NCI-H2029 (cell line): ENCODE measurements at places on chromosomes 7 and 10.
A peak's percentile ranks its signal among the peaks of the same experiment; 100 is the strongest.

GRCh38 chr7:49243521-49243920, 319.2 kb downstream of the CDC14C start:
- DNase-seq: no peak

- DNase-seq: no peak
Observed at GRCh38 chr7:154750353-154750801, 252.5 kb downstream of the PAXIP1 start.

DNA sequence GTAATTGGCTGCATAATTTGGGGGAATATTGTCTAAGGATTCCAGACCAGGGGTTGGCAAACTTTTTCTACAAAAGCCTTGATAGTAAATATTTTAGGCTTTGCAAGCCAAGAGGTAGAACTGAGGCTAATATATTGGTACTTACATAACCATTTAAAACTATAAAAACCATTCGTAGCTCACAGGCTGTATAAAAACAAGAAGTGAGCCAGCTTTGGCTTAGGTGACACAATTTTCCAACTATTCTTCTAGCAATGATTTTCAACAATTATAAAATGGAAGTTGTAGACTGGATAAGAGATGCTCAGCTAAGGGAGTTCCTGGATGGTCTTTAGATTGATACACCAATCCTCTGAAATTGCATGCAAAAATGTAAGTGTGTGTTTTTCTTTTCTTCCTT, 1.4 kb downstream of the GPR141 start:
- no peak for DNase-seq

DNA sequence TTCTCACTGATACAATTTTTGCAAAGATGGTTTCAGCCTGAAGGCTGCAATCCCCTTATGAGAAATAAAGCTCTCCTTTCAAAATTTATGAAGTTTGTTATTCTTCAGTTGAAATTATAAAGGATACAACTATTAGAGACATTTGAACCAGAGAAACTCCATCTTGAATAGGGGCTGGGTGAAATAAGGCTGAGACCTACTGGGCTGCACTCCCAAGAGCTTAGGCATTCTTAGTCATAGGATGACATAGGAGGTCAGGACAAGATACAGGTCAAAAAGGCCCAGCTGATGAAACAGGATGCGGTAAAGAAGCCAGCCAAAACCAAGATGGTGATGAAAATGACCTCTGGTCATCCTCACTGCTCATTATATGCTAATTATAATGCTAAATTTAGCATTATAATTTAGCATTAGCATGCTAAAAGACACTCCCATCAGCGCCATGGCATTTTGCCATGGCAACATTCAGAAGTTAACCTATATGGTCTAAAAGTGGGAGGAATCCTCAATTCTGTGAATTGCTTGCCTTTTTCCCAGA, 22.4 kb upstream of the IFIT1B start:
- no peak for DNase-seq

GRCh38 chr7:140230861-140231770, 54.3 kb upstream of the KDM7A start:
- DNase-seq: peak; percentile 85

- no peak for DNase-seq
Observed at GRCh38 chr10:89963451-89964102, 262.2 kb downstream of the KIF20B start.

DNA sequence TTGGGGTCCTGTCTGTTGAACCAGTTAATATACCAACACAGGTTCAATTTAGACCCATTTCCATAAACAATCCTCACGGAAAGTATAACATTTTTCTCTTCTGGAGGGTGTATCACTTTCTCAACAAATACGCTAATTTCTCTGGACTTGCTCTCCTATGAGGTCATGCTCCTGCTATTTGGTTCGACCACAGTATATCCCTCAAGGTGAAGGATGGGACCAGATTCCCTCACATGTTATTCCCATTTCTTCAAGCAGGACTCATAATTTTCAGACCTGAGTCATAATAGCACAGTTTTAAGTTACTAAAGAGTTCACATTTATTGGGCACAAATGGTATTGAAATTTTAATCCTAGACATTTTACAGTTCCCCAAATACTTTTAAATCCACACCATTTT, 57.2 kb downstream of the ADAM12 start:
- DNase-seq: no peak

DNA sequence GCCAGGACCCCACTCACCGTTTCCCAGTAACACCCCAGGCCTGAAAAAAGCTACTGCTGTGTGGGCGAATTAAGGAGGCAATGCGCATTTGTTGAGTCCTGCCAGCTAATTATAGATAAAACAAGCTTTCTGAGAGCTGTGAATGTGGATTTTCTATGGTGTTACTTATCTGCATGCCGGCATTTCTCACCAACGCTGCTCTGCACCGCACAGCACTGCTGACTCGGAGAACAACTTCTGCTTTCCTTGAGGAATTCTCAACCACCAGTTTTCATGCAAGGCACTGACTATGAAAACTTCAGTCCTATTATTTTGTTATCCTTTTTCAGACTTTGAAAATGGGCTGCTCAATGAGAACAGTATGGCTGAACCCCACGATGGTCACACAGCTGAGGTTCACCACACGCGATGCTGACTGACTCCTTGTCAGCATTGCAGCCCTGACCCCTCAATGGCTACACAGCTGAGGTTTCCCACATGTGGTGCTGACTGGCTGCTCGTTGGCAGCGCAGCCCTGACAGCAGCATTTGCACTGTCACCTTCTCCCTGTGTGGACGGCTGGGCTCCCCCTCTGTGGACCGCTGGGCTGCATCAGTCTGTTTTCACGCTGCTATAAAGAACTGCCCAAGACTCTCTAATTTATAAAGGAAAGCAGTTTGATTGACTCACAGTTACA, 190.6 kb downstream of the DIP2C start:
- DNase-seq: no peak

DNA sequence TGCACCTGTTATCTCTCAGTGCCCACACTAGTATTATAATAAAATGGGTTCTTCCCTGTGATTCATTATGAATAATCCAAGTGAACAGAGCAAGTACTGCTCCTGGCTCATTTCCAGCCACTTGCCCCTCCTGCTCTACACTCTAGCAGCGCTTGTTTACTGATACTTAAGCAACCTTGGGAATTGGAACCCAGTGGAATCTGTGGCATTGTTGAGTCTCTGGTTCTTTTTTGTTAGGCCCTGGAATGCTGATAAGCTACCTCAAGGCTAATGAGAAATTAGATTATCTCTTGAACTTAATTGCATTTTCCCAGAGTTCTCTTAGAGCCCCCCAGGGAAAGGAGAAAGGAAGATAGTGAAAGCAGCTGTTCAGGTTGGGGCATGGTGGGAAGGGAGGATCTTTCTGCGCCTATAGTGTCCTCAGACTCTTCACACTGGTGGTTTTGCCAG, 34.0 kb downstream of the PRKAR2B start:
- DNase-seq: peak; percentile 56

DNA sequence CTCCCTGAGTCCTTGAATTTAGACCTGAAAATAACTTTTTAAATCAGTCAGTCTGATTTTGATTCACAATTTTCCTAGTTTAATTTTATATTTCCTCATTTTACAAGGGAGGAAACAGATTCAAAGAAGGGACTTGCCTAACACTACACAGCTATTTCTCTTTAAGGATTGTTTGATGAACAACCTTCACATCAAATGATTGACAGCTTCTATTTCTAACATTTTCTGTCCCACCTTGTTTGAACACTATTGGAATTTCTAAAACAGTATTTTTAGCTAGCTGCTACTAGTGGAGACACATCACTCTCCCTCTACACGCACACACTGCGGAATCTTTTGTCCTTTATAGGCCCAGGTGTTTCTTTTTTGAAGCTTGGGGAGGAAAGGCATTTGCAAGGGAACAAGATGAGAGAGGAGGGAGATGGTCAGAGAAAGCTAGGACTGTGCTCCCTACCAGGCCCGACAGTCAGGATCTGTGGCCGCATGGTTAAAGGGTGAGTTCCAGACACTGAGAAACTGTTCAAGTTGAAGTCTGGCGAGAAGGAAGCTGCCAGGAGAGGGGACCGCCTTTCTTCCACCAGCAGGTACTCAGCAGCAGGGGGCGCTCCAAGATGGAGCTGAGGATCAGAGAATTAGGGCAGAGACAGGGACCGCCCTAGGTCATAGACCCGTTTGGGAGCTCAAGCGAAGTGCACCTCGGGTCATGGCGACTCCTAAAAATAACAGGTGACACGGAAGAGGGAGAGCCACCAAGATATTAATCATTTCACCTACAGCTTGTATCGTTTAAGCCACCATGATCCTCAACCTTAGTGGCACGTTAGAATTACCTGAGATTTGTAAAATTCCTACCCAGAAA, 49.7 kb downstream of the DNAJC12 start:
- DNase-seq: no peak

GRCh38 chr7:16708511-16708910, 45.0 kb upstream of the TSPAN13 start:
- DNase-seq: no peak

GRCh38 chr7:17311952-17312351, 13.5 kb downstream of the AHR start:
- no peak for DNase-seq

GRCh38 chr10:107727767-107728317, 563.3 kb upstream of the SORCS1 start:
- DNase-seq: no peak

GRCh38 chr10:20094226-20094976, 278.2 kb downstream of the PLXDC2 start:
- DNase-seq: no peak

DNA sequence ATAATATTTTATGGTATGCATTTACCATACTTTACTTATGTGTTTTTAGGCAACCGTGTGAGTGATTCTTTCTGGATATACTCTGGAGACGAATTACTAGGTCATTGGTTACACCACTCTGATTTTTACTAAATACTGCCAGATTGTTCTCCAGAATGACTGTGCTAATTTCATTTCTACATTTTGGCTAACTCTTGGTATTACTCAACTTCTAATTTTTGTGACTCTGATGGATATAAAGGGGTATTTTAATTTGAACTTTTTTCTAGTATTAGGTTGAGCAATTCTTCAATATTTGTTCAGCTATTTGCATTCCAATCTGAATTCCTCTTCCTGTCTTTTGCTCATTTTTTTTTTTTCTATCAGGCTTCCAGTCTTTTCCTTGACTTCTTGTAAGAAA, 223.6 kb downstream of the MDFIC start:
- no peak for DNase-seq

DNA sequence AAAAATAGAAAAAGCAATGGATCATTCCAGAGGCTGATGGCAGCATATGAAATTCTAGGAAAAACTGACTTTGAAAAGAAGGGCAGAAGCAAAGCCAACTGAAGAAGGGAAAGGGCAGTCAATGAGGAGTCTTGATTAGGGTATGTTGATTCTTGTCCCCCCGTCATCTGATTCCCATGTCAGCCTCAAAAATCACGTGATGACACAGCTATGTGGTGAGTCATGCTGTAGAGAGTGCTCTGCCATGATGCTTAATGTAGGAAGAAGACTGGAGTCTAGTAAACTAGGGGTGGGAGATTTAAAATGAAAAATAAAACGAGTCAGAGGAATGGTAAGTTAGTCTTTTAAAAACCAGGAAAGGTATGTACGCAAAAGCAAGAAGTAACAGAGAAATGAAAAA, 3.9 kb upstream of the POU6F2 start:
- no peak for DNase-seq

DNA sequence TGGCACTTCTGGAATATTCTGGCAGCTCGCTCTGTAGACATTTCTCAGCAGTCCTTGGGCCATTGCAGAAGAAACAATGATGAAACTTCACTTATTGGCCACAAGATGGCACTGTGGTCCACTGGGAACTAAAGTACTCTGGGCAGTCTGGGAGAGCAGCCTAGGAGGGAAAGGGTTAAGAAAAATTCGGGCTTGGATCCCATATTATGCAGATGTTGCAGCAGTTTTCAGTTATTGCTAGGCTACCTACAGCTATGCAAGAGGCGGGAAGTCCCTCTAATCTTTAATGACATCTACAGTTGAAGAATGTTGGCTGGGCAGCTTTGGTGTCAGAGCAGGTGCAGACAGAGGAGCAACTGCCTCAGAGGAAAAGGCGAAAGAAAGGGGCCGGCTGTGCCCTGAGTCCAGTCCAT, 201.7 kb upstream of the PRSS58 start:
- DNase-seq: peak; percentile 3
